Daoy (cell line): ENCODE measurements at places on chromosomes 12 and 14.

- DNase-seq, result no peak
Measured at GRCh38 chr12:27852742-27853141, 72.7 kb upstream of the MANSC4 start.

DNA sequence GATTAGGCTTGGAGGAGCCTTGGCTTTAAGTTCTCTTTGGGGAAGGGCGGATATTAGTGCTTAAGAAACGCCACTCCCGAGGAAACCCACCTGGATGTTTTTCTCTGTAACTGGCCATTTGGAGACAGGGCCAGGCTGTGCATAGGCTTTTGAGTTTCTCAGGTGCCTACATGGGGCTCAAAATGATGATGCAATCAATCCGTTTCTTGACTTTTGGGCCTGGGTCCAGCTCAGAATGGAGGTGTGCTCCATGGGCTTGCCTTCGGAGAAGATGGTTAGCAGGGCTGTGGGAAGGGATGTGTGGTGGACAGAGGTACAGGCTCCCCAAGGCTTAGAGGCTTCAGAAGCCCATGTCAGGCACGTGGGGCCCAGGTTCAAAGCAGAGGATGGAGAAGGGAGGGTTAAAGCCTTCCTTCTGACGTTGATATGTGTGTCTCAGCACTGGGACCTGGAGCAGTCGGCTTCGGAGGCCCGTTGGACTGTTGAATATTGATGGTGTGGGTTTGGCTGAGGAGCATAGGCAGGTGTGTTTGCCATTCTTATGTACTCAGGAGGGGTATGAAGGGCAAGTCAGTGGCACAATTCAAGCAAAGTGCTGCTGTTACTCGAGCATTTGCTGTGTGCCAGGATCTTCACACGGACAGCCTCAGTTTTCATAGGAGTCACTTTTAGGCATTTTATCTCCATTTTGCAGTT, 82.8 kb downstream of the SLC25A47 start:
- DNase-seq, result no peak

GRCh38 chr12:74890237-74890599, 319.4 kb downstream of the KCNC2 start:
- DNase-seq, result peak; percentile 78

GRCh38 chr14:50013198-50013918, 103.0 kb downstream of the VCPKMT start:
- no peak for DNase-seq

DNA sequence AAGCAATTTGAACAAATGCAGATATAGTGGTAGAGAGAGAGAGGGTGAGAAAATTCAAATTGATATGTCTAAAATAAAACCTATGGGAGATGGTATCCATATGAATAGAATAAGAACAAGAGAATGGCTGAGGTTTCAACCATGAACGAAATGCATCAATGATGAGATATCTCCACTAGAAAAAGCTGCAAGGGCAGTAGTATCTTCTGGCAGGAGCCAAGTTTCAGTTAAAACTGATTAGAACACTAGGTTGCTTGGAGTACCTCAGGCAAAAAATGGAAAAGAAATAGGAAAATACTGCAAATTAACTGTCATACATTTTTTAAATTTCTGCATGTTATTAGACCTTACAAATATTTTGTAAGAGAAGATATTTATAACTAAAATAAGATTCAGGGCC, 151.3 kb downstream of the ANKS1B start:
- no peak for DNase-seq

GRCh38 chr12:25957793-25958427, 572 bp upstream of the RASSF8 start:
- peak; percentile 83 for DNase-seq

DNA sequence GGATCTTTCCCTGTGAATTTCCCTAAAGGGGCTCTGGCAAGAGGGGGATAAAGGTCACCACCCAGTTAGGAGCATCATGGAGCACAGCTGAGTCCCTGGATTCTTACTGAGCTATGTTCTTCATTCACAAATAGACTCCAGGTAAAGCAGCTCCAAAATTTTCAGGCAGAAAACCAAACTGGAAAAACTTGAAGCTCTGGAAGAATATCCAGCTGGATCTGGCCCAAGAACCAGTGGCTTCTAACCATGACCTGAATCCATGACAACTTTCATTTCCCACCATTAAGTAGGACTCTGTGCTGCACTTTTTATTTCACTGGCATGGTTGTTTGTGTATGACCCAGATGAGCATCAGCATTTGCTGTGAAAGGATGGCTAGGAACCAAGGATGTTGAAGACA, 180.4 kb upstream of the FKBP4 start:
- DNase-seq, result no peak

DNA sequence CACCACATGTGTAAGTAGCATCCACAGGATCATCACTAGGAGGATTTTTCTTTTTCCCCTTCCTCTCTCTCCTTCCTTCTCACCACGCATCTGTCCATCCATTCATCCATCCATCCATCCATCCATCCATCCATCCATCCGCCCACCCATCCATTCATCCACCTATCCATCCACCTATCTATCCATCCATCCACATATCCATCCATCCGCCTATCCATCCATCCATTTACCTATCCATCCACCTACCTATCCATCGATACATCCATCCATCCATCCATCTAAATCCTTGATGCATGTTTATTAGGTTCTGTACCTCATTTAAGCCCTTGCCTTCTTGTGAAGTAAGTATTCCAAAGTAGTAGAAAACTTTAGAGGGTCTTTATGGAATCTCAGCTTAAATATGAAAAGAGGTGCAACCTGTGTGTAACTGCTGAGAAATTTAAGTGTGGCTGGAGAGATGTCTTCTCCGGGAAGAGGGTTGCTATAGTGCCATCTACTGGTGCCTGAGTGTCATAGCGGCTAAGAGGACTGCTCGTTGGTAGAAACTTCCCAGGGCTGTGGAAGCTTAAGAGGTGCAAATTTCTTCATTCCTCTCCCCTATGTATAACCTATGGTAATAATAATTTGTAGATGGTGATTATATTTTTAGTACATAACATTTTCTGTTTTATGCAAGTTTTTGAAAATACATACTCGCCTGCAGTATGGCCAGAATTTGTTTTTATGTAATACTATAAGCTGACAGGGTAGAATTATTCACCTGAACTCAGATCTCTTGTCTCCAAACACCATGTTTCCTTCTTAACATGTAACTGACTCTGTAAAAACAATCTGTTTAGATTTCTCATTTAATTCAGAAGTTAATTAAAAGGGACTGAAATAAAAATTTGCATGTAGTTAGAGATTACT, 46.0 kb downstream of the MYO1H start:
- DNase-seq, result peak; percentile 51

- DNase-seq, result no peak
Measured at GRCh38 chr14:60344751-60345150, 95.7 kb downstream of the PPM1A start.

DNA sequence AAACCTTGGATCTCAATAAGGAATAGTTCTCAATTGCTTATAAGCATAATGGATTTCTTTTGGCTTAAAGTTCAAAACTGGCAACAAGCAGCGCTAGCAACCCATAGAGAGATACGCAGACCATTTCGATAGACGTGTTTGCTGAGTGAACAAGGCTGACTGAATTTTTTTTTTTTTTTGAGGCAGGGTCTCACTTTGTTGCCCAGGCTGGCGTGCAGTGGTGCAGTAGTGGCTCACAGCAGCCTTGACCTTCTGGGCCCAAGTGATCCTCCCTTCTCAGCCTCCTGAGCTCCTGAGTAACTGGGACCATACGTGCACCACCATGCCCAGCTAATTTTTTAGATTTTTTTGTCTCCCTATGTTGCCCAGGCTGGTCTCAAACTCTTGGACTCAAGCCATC, 1.4 kb upstream of the AKAP5 start:
- DNase-seq, result no peak

DNA sequence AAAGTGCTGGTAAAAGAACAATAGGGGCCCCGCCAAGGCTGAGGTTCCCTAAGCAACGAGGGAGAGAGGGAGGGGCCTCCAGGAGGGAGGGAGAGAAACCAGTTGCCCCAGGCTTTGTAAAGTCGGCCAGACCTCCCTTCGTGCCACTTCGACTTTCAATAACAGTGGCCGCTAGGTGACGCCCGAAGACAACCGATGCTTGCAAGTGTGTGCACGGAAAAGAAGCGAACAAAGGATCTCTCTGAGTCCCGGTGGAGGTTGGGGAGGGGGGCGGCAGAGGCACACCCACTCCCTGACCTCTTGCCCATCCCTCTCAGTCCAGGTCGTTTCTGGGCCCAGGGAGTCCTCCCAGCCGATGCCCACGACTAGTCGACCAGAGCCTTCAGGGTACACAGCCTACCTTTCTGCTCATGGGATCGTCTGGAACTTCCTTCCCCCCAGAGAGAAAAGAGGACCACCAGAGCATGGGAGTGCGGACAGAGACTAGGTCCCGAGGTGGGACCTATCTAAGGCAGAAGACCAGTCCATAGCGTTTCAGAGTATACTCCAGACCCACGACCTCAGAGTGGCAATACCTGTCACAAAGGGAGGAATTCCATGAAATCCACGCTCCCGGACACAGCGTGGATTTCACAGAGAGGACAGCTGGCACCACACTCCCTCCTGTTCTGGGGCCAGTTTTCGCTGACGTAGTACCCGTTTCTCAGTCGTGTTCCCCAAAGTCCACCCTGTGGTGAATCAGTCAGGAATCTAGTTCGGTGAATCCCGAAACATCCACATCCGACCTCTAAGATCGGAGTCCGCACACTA, 262.7 kb upstream of the ALG10B start:
- peak; percentile 84 for DNase-seq

DNA sequence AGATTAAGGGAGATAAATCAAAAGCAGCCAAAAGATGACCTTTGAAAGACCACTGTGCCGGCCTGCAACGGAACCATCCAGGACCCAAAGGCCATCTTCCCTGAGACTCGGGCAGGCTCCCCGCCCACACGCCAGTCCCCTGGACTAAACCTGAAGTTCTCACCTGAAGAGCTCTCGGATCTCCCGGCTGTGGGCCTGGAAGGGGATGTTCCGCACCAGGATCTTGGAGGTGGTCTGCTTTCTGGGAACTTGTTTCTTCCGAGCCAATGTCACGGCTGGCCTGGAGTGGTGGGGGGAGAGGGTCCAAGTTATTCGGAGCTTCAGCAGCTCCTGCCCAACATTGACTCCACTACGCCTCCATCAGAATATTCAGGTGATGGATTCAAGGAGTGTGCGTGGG, 51.3 kb downstream of the RBM19 start:
- DNase-seq, result no peak

DNA sequence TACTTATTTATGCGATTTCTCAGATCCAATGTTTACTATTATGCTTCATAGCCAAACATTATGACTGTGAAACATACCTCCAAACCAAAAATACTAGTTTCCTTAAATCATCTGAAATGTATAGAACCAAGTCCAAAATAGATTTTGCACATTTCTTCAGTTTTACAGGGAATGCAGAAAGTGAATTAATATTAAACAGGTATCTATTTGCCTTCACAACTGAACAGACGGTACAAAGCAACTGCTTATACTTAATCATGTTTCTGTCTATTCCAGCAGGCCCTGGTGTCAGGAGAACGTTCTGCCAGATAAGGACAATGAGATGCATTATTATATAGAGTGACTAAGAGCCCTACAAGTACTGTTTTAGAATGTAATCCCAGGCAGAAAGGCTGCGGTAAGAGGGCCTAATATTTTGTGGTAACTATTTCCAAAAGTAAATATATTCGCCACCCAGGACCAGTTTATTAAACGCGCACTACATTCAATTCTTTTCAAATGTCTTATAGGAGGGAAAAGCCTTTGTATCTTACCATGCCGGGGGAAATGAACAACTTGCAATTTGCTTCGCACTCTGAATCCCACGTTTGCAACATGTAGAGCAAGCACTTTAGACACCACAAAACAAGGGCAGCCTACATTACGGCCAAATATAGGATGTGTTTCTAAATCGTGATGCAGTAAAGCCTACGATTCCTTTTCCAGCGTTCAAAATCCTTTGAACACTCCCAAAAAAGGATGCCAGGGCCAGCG, 1.5 kb downstream of the CORO1C start:
- peak; percentile 64 for DNase-seq
